Left renal pelvis (tissue), 4 donors: ENCODE measurements at places on chromosomes 12 and 14. TPM values are rescaled to one million over a fixed set of nuclear protein-coding genes. Genes with fewer than 3 reads are reported as not detected.

- no peak for DNase-seq
Observed at GRCh38 chr12:120866108-120866507, 38.0 kb downstream of the SPPL3 start.

DNA sequence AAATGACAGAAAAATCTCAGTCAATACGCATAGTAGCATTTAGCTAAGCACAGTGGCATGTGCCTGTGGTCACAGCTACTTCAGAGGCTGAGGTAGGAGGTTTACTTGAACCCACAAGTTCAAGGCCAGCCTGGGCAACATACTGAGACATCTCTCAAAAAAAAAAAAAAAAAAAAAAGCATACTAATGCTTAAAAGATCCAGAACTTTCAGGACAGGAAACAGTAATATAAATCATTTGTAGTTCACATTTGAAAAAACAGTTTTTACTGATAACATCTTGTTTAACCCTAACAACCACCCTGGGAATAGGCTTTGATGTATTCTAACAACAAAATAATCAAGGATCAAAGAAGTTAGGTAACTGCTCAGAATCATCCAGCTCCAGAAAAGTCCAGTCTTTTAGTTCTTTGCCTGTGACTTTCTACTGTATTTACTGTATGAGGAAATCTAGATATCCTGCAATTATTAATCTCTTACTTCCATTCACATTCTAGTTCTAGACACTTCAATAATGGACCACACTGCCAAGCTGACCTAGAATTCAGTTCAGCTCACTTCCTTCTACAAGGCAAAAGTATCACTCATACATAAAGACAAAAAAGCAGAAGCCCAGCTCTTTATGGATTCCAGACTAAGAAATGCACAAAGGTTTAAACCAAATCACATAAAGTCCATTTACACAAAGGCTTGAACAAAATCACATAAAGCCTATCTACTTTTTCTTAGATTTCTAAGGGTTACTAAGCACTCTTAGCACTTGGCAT is 28.5 kb downstream of the PAWR start:
- no peak for DNase-seq

DNA sequence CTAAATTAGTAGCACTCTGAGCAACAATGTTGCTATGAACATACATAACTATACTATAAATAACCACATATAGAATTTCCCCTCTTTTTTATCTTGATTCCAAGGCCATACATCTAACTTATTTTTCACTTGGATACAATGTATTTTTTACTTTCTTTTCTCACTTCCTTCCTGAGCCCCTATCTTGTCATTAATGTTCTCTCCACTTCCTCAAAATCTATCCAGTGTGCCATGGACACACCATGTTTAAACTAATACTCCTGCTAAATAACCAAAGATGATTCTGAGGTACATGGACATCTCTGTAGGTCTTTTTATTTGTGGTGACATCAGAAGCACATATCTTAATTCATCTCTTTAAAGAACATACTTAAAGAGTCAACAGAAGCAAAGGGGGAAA is 251.2 kb downstream of the C12orf42 start:
- DNase-seq: no peak

GRCh38 chr14:93540235-93540634 is 109.5 kb downstream of the UNC79 start:
- no peak for DNase-seq

DNA sequence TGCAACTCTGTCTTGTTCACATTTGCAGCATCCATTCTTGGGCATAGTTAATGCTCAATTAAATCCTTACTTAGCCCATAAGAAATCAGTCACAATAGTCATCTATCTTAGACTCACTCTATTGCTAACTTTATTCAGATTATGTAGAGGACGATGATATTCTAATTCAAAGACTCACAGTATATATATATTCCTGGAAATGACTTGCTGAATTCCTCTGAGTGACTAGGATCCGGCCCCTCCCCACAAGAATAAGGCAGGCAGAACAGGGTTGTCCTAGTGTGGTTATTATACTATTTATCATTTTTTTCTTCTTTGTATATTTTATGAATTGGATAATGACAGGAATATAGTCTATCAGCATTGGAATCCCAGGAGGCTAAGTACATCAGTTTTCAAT is 275.1 kb downstream of the TMTC2 start:
- no peak for DNase-seq

PRPH gene
- polyA plus RNA-seq: 5.8 TPM
